Dermis microvascular lymphatic vessel endothelial cell (primary cell): ENCODE measurements at places on chromosomes 7 and 10. TPM values are rescaled to one million over a fixed set of nuclear protein-coding genes. Genes with fewer than 3 reads are reported as not detected.
A peak's percentile ranks its signal among the peaks of the same experiment; 100 is the strongest.

DNA sequence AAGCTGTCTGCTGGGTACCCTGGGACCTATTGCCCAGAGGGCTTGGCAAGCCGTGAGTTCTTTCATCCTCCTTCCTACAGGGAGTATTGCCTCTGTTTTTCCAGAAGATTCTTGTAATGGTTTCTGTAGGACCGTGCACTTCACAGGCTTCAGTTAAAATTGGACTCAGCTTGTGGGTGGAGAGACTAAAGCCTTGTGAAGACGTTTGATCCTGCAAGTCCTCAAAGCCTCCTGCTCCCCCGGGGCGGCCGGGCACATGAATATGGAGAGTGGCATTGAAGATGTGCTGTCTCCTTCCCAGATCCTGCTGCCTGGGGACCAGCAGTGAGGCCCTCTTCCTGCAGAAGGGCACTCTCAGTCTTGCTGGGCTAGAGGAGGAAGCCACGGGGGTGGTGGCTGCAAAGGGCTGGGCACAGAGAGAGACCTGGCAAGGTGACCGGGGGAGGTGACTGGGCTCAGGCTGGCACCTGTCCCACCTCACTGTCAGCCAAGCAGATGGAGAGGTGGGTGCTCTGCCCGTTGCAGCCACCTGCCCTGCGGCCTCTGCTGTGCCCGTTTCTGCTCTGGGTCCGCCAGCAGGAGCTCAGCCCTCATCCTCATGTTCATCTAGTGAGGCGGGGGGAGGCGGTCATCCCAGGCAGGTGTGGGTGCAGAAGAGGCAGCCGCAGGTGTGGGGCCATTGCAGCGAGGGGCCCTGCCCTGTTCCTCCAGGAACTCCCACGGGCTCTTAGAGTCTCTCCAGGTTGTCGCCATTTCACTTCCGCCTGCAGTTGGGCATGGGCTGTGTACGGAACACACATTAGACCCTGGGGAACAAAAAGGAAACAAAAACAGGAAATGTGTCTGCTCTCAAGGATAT, 55.7 kb downstream of the TMEM209 start:
- no peak for DNase-seq

Gene RBM20
- total RNA-seq = 0.77 and 1.5 TPM in 2 replicates

DNA sequence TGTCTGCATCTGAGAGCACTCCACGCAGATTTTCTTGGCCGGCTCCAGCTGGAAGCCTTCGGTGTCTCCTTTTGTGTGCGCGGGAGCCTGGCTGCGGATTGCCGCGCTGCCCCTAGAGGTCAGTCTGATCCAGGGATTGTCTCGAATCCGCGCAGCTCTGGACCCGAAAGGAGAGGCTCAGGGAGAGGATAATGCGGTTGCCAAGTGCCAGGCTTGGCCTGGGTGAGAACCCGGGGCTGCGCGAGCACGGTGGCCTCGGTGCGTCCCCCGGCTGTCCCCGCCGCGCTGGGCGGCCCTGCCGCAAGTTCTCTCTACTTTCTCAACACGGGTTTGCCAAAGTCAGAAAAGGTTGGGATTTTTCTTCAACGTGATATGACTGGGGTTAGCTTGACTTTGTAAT, 140.9 kb downstream of the ADCYAP1R1 start:
- DNase-seq = no peak

DNA sequence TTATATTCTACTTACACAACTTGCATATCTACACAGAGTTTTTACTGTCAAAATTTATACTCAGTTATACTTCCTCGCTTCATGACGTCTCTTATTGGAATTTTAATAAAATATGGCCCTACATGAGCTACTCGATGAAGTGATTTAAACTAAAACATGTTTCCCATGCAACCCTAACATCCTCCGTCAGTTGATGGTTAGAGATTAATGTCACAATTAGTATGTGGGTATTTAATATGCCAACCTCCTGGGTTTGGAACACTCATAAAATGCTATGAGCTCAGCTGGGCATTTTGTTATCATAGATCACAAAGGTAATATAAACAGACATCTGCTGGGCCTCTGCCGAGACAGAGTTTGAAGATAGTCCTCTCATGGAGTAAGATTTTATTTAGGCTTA, 66.5 kb downstream of the GNAT3 start:
- DNase-seq = no peak

Gene CCDC7
- total RNA-seq = 4.2 and 5.6 TPM in 2 replicates

Gene STEAP1
- total RNA-seq = 1.4 and 9.4 TPM in 2 replicates

Gene WBP1L
- 35.8 and 81.3 TPM in 2 replicates for total RNA-seq

Gene PPP1R17
- total RNA-seq = not detected in 2 replicates

GRCh38 chr10:96074776-96075175, 31.4 kb downstream of the CCNJ start:
- DNase-seq = no peak

GRCh38 chr7:128903621-128904361, 6.7 kb downstream of the KCP start:
- DNase-seq = no peak

Gene PLCE1
- 1.0 and 6.7 TPM in 2 replicates for total RNA-seq

Gene AEBP1
- 9.1 and 19.6 TPM in 2 replicates for total RNA-seq

- no peak for DNase-seq
Observed at GRCh38 chr10:95451568-95452524, 109.3 kb downstream of the SORBS1 start.

Gene BAMBI
- 1.8 and 2.4 TPM in 2 replicates for total RNA-seq

Gene CPEB3
- 0.90 and 1.6 TPM in 2 replicates for total RNA-seq

Gene SPDYE6
- not detected in 2 replicates for total RNA-seq

Gene TRIP6
- 43.5 and 46.4 TPM in 2 replicates for total RNA-seq

GRCh38 chr10:66927971-66928770, 2.3 kb downstream of the LRRTM3 start:
- no peak for DNase-seq

DNA sequence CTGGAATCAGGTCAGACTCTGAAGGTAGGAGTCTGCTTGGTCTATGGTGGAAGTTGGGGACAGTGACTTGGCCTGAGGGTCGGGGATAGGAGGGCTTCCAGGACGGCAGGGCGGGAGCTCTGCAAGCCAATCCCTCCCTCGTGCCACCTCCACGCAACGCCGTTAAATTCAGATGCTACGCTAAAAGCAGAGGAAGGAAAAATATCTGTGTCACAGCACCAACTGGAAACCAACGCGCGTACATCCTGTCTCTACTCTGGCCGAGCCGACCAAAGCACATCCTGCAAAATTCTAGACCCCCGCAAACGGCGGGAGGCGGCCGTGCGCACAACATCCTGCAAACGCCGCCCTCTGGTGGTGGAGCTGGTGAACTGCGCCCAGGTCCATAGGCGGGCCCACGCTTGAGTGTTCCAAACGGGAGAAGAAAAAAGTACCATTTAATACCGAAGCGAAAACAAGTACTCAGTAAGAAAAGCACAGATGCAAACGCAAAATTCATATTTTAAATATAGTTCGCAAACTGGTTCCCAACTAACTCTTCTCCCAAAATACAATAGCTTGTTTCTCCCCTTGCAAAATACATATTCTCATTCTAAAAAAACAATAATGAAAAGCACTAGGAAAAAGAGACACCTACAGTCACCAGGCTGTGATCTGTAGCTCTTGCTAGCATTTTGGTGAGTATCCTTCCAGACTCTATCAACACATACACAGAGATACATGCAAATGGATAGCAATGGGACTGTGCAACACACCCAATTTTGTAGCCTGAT, 45.7 kb upstream of the HSPA12A start:
- peak; percentile 59 for DNase-seq

DNA sequence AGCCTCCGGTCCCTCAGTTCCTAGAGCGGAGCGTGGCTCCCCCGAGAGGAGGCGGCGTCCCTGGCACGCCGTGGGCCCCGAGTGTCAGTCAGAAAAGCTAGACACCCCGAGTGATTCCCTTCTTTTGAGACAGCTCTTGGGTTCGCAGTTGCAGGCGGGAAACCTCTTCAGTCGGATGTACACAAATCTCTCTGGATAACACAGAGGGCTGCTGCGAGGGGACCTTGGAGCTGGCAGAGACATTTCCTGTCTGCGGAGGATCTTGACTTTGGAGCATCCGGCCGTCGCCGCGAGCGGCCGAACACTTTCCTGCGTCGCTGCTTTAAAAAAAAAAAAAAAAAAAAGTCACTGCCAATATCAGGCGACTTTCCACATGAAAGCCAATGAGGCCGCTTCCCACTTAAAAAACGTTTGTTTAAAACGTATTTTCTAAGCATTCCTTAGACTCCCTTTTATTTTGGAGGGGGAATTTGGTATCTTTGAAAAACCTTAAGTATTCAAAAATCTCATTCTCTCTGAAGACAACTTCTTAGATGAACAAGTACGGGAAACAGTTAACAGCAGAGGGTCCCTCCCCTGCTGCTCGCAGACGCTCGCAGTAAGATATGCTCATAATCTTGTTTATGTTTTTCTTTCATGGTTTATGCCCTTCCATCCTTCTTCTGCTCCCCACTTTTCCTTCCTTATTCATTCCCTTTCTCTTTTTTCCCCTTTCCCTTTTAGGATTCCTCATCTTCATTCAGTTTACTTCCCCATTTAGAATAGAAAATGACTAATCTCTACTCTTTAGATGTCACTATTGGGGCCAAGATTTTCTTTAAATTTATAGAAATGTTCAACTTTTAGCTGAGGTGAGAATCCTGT, 10.0 kb downstream of the HHEX start:
- peak; percentile 51 for DNase-seq

Gene TMEM178B
- under 0.01 TPM in 2 replicates for total RNA-seq

DNA sequence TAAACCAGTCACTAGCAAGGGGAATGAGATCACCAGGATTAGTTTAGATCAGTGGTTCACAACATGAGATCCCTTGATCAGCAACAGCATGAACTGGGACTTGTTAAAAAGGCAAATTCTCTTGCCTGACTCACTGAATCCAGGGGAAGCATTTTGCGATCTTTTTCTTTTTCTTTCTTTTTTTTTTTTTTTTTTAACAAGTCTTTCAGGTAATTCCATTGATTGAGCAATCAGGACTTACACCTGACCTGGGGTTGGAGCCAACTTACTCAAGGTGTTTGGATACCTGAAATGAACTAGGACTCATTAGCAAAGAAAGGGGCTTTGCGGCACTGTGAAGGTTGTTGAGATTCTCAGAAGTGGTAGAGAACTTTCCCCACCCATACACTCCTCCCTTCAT, 47.1 kb upstream of the PRR15 start:
- DNase-seq = no peak

GRCh38 chr7:105250239-105250638, 138.5 kb downstream of the SRPK2 start:
- no peak for DNase-seq

Gene POLR2J2
- total RNA-seq = 1.2 and 2.4 TPM in 2 replicates

DNA sequence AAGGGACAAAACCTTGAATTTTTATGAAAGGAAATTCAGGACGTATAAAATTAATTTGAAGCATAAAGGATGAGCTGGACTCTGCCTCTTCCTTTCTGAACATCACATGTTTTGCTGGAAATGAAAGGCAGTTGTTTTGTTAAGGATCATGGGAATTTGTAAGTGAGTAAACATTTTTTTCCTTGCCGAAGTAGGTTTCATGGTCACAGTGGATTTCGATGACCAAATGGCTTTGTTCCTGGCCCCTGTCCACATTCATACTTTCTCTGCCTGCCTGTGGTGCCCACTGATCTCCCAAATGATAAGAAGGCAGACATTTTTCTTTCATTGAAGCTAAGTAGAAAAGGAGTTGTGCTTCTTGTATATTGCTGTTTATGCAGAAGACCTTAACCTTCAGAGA, 104.2 kb downstream of the ARID5B start:
- peak; percentile 33 for DNase-seq

DNA sequence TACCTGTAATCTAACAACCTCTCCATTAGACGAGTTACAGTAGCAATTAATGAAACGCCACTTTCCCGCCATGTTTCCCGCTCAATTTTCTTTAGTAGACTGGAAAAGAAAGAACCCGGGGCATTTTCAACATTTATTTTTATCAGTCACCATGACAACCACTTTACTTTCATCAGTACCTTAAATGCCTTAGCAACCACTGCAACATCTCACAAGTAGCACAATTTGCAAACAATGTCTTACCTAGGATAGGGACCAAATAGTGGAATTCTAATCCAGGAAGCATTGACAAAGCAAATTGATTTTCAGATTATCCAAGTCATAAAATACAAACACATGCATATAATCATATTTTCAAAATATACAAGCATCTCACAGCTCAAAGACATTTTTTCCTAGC, 221.6 kb upstream of the IMMP2L start:
- no peak for DNase-seq

DNA sequence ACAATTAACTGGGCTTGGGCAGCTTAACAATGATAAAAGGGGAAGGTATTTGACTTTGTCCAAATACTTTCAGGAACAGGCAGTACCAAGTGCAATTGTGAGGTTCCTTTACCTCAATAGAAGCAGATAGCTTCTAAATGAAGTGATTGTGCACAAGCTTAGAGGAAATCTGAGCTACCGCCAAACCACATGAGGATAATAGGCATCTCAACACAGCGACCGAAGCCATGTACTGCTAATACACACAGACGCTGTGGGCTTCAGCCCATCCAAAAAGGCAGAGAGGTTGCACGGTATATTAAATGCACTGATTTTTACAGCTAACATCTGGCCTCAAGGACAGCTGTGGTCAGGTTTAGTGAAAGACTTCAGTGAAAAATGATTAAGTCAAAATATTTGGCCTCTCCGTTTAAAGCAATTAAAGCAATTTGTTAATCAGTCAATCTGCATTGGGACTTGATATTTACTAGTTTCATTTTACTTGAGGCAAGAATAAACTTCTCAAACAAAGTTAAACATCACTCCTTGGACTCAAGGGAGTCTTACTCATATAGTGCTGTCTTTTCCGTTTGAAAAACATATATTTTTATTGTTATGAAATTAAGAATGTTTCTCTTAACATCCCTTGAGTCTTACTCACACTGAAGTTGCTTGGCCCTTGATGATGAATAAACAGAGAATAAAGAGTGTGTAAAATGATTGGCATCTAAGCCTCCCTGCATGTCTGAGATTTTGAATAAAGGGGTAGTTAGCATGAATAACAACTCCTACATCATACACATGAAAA, 306.3 kb downstream of the C7orf25 start:
- no peak for DNase-seq

DNA sequence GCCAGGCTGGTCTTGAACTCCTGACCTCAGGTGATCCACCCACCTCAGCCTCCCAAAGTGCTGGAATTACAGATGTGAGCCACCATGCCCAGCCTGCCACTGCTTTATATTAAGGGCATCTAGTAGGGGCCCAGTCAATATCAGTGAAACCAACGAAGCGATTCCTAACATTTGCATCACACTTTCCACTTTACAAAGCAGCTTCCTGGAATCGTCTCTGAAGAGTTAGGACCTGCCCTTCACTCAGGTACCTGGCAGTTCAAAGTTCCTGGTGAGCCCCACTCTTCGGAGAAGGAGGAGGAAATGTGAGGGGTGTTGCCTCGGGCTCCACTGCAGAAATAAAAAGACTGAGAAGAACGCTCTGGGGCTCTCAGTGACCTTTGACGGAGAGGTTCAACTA, 31.1 kb upstream of the EZH2 start:
- no peak for DNase-seq

- no peak for DNase-seq
Observed at GRCh38 chr10:19579761-19580545, 236.3 kb upstream of the PLXDC2 start.

Gene FZD8
- total RNA-seq = 11.8 and 31.7 TPM in 2 replicates

GRCh38 chr10:12835709-12836108, 165.8 kb downstream of the CCDC3 start:
- no peak for DNase-seq

Gene CWF19L1
- total RNA-seq = 22.4 and 29.0 TPM in 2 replicates
